ENCODE measurements at places on chromosomes 7 and 10.
A peak's percentile ranks its signal among the peaks of the same experiment; 100 is the strongest.

GRCh38 chr7:71193099-71193810 lies 61.3 kb downstream of the GALNT17 start:
- DNase-seq = no peak

GRCh38 chr7:87592300-87592699 lies 8.4 kb downstream of the ABCB1 start:
- no peak for DNase-seq

DNA sequence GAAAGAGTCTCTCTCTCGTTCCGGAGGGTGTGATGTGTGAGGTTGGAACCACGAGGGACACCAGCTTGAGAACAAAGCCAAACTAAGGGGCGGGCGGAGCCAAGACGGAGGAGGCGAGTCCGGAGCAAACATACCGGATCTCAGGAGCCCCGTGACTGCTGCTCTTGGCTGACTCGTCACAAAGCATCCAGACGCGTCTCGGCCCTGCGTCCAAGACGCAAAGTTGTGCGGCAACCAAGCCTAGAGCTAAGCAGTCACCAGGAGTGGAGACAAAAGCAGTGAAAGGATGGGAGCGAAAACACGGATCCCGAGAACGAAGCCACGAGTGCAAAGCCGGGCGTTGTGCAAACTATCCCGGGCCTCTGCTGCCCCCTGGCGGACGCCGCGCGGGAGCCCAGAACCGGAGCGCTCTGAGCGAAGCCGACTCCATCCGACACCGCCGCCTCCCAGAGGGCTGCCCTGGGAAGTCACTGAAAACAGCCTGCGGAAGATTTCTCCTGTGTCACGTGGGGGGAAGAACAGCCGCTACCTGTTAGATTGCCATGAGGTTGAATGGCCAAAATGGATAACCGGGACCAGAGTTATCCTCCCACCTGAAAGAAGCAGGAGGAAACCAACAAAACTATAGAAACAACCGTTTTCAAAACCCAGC lies 46.4 kb upstream of the TMEM72 start:
- DNase-seq = peak; percentile 88

DNA sequence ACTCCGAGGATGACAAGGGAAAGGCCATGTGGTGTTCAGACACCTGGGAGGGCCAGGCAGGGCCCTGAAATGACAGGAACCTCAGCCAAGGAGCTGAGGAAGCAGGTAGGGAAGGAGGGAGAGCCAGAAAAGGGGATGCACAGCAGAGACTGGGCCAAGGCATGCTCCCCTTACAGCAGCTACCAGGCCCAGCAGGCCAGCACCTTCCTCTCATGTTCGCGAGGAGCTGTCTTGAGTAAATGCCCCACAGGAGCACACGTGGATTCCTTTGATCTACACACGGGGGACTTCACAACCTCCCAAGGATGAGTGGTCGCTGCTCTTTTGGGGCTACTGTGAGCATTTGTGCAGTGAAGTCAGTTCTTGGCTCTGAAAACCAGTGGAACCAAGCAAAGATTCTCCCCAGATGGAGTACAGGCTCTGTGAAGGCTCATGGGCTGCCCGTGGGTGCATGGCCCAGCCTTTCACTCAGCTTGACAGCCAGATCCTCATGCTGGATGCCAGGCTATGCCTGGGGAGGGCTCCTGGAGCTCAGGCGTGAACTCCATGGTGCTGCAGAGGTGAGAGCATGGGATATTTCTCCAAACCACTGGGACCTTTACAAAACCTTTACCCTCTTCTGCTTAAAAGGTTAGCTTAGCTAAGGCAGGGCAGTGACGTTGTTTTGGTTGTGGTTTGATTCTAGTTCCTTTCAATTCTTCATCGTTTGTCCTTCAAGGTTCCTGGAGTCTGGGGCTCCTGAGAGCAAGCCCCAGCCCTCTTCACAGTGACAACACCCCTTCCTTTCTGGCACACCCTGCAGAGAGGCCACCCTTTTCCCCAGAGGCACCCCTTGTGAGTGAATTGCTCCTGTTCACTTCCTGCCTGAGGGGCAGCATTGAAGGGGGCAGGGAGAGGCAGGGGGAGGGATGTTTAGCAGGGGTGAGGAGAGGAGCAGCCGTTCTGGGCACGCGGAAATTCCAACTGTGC lies 74.2 kb upstream of the ZPBP start:
- no peak for DNase-seq

DNA sequence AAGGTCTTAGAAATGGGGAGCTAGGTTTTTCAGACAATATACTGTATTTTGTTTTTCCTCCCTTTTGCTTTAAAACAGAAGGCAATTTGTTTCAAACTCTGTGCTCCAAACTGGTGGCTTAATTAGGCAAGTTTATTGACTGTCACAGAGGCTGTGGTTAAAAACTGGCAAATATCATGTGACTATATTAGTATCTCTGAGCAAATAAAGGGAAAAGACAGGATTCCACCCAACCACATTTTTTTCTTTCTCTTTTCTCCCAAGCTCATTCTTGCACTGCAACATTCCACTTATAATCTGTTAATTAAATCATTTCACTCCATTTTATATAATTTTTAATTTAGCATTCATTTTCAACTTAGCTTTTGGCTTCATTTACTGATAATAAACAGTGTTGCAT lies 615.8 kb downstream of the AUTS2 start:
- DNase-seq = no peak

DNA sequence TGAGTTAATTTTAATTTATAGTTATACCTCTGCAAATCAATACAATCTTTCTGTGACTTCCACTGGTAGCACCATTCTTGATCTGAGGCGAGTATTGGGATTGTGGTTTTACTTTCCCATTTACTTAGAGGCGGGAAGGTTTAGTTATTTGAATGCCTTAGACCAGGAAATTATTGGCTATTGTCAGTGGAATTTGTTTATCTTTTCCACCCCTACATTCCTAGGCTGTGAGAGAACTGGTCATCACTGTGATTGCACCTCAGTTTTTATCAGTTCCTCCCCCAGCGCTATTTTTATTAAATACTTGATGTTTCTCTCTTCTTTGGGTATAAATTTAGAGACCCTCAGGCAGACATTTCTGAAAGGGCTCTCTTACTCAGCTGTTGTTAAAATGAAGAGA lies 29.9 kb downstream of the CDK14 start:
- no peak for DNase-seq

GRCh38 chr10:30639946-30640786 lies 10.6 kb upstream of the LYZL2 start:
- no peak for DNase-seq

DNA sequence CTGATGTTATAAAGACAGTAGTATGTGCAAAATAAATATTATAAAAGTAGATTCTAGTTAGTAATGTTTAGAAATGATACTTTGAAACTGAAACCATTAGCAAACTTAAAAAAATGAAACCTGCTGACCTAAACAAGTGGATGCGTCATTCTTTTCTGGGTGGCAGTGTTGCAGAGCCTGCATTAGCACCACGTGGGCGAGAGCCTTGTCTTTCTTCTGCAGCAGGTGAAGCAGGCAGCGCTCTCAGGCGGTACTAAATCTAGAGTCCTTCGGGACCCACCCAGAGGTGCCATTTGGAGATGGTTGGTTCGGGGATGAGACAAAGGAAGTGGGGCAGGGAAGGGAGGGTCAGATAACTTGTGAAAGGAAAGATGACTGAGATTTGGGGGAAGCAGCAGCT lies 759.1 kb upstream of the IGFBP3 start:
- DNase-seq = no peak

- no peak for DNase-seq
These were observed 314.9 kb upstream of the AUTS2 start for GRCh38 chr7:69283421-69283820.

DNA sequence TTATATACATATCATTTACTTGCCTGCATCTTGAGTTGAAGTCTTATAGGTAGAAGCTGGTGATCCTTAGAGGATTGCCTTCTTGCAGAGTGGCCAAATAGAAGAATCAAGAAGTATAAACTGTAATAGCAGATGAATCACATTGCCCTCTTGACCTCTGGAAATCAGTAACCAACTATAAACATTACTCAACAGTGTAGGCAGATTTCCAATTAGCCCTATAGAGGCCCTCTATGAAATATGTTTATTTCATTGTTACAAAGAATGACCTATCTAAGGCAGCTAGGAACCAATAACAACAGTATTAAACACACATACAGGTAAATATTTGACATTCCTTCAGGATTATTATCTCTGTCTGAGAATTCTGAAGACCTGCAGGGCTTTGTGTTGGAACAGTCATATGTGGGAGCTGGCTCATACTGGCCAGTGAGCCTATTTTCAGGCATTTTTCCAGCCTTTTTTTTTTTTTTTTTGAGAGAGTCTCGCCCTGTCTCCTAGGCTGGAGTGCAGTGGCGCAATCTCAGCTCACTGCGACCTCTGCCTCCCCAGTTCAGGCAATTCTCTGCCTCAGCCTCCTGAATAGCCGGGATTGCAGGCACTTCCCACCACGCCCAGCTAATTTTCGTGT lies 7.2 kb upstream of the SRI start:
- no peak for DNase-seq

GRCh38 chr7:49885593-49886285 lies 112.3 kb downstream of the VWC2 start:
- no peak for DNase-seq

- DNase-seq = no peak
These were observed 17.7 kb upstream of the NRP1 start for GRCh38 chr10:33352175-33352574.

DNA sequence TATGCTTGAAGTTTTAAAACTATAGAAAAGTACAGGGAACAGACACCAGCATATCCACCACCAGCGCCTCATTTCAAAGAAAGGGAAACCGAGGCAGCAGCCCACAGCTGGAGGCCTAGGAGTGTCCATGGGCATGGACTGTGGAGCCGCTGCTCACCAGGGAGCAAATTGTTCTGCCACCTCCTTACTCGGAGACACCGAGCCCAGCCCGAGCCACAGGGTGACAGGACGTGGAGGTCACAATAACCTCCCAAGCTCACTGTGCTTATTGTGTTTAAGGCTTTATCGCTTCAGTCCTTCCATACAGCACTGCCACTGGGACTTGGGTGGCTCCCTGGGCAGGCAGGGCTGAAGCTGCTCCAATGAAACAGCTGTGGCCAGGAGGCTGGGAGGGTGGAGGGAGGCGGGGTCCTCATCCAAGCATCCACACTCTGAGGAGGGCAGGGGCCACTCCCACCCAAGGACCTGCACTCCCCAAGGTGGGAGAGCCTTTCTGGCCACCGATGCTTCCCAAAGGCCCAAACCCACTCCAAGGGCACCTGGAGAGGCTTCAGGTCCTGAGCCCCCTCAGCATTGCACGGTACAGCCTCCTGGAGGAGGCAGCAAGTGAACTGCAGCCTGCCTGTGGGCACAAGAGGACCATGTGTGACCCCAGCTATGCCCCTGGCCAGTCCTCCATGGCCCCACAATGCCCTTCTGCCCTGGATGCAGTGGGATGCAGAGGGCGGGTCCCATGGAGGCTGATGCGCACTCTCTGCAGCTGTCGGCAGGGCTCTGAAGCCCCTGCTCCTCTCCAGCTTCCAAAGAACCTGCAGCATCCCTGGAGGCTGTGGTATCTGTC lies 38.7 kb upstream of the RET start:
- DNase-seq = no peak

DNA sequence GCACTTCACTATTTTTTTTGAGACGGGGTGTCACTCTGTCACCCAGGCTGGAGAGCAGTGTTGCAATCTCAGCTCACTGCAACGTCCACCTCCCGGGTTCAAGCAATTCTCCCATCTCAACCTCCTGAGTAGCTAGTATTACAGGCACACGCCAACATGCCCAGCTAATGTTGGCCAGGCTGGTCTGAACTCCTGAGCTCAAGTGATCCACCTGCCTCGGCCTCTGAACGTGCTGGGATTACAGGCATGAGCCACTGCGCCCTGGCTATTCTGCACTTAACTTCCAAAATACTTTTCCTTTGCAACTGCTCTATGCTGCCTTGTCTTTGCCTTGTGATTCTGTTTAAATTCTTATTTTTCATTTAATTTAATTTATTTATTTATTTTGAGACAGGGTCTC lies 67.0 kb upstream of the ZNF479 start:
- DNase-seq = no peak

DNA sequence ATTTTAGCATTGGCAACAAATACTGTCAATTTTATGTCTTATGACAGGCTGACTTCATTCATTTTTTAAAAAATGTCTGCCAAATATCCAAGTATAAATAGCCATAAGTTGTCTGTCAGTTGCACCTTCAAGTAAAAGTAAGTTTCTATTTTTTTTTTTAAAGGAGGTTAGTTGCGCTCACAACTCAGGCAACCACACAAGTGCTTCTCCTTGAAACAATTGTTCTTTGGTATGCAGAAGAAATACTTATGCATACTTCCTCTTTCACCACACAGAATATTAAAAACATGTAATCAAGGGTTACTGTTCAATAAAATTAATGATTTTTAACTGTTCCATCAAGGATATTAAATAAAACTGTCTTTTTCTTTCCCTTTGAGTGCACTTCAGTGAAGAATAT lies 97.9 kb downstream of the RTKN2 start:
- no peak for DNase-seq

DNA sequence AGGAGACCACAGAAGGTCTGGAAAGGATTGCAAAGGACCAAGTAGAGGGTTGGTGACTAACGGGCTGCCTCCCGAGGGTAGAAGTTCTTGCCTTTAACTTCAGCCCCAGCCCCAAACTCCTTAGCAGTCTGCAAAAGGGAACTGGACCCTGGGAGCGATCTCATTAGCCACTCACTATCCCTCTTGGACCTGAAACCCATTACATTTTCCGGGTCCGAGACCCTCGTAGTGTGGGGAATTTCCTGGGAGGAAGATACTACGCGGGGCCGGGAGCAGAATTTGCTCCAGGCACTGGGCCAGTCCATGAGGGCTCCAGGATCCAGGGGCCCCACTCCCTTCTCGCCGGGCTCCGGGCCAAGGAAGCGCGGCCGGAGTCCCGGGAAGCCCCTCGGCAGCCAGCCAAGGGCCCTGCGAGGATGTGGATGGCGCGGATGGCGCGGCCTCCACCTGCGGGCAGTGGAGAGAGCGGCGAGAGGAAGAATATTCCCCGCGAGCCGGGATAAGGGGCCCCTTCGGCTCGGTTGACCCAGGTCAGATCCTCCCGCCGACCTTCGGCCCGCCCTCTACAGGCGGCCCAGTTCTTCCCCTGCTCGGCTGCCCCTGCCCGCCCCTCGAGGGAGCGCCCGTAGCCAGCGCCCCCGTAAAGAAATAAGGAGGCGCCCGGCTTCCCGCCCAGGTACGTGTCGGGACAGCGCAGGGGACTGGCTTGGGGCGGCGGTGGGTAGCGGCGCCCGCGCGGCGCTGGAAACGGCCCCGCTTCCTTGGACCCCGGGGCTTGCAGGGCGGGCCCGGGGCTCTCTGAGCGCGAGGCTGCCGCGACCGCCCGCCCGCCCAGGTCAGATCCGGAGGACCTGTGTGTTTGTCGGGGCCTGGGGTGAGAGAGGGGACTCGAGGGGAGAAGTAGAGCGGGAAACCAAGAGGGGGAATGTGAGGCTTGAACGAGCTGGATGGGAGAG lies at the start of gene MYO3A:
TSS of gene MYO3A (plus strand) at position 577 of the 956 bp plus-strand sequence. CDS start 17,882 bp downstream, outside the sequence.
- DNase-seq = no peak

GRCh38 chr10:60208676-60209269 lies 180.9 kb downstream of the ANK3 start:
- no peak for DNase-seq

GRCh38 chr7:69443136-69443535 lies 155.1 kb upstream of the AUTS2 start:
- no peak for DNase-seq

- DNase-seq = no peak
These were observed 3.0 kb downstream of the ZCCHC24 start for GRCh38 chr10:79442171-79443040.

Measured in stimulated activated CD4-positive, alpha-beta T cell treated with anti-CD3 and anti-CD28 coated beads, Interleukin-4, amount 100 ng/mL, for 4 hours (primary cell).